Fibroblast of lung (primary cell): ENCODE measurements at places on chromosomes 3 and 15. TPM values are rescaled to one million over a fixed set of nuclear protein-coding genes. Genes with fewer than 3 reads are reported as not detected.

ELL3 gene
- 6.7 and 10.1 TPM in 2 replicates for total RNA-seq

CCR3 gene
- 0.17 and 0.26 TPM in 2 replicates for total RNA-seq

CACNA2D3 gene
- total RNA-seq: 0.77 and 1.8 TPM in 2 replicates

WDR49 gene
- total RNA-seq: under 0.01 and 0.26 TPM in 2 replicates

CHDH gene
- total RNA-seq: 0.77 and 0.83 TPM in 2 replicates

CD276 gene
- total RNA-seq: 65.7 and 88.5 TPM in 2 replicates

LSM3 gene
- 5.1 and 5.9 TPM in 2 replicates for total RNA-seq

TM2D3 gene
- 46.2 and 71.5 TPM in 2 replicates for total RNA-seq

CLSTN2 gene
- total RNA-seq: under 0.01 TPM in 2 replicates

UQCC5 gene
- total RNA-seq: 5.1 and 9.4 TPM in 2 replicates

SUSD5 gene
- total RNA-seq: 0.51 and 2.3 TPM in 2 replicates

DENND6A gene
- 13.4 and 14.1 TPM in 2 replicates for total RNA-seq

RLBP1 gene
- not detected in 2 replicates for total RNA-seq

RAD51 gene
- 0.77 and 1.3 TPM in 2 replicates for total RNA-seq

TMIE gene
- total RNA-seq: 0.51 and 2.0 TPM in 2 replicates

DNA sequence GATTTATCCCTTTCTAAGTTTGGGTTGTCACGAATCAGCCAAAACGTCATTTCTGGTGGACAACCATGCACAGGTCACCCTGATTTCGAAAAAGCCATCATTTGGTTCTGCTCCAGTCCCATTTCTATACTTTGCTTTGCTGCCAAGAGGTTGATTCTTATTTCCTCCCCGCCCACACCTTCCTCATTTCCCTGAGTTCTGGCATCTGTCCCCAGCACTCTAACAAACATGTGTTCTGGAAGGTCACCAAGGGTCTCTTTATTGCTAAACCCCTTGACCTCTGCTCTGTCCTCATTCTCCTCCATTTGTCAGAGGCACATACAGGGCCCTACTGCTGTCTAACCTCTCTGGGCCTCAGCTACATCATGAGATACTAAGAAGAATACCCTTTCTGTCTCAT, 36.4 kb upstream of the PTPRG start:
- no peak for DNase-seq

GRCh38 chr15:59689626-59690236, 611 bp upstream of the BNIP2 start:
- peak; percentile 63 for DNase-seq

GRCh38 chr3:34237946-34238345, 439.5 kb downstream of the PDCD6IP start:
- no peak for DNase-seq

- DNase-seq: peak; percentile 54
Measured at GRCh38 chr3:21734746-21735145, 16.3 kb downstream of the ZNF385D start.

DNA sequence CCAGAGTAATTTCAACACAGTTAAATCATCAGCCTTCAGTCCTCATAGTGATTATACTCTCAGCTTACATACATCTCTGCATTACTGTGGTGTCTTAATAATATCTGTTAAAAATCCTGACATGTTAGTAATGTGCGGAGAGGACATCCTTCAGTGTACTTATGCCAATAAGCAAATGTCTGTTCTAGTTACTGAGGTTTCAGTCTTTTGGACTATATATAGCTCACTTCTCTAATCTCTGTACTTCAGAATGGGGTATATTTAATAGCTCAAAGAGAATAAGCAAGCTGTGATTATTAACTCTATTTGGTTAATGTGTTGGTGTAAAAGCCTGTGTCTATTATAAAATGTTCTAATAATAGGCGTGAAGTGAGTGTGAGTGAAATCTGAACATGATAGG, 28.9 kb upstream of the OSTN start:
- DNase-seq: no peak

GRCh38 chr15:70323111-70323851, 225.6 kb upstream of the TLE3 start:
- peak; percentile 65 for DNase-seq

DNA sequence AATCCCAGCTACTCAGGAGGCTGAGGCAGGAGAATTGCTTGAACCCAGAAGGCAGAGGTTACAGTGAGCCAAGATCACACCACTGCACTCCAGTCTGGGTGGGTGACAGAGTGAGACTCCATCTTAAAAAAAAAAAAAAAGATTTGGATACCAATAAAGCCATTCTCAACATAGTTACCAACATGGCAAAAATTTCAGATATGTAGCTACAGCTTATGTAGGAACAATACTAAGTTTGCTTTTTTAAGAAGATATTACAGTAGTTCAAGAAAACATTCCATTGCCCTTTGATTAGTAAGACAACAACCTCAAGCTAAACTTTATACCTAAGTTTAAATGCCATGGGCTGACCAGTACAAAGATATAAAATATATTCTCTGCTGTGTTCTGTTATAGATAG, 34.4 kb downstream of the ZNF106 start:
- peak; percentile 35 for DNase-seq

DNA sequence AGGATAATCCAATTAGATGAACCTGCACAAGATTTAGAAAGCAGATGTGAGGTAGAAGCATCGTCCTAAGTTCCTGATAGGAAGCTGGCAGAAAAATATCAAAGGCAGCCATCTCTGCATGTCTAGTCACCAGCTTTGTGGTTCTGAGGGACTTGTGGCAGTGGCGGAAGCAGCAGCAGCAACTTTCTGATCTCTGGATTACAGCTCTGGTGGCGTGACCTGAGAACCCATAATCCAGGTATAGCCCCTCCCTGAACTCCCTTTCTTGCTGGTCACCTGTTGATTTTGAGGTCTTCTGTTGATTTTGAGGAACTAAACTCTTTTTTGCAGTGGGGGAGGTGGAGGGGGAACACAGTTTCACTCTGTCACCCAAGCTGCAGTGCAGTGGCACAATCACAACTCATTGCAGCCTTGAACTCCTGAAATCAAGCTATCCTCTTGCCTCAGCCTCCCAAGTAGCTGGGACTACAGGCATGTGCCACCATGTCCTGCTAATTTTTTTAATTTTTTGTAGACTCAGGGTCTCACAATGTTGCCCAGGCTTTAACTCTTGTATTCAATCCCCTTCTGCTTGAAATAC, 7.9 kb downstream of the FSIP1 start:
- no peak for DNase-seq

GRCh38 chr3:140433431-140433830, 244.4 kb upstream of the TRIM42 start:
- no peak for DNase-seq

DNA sequence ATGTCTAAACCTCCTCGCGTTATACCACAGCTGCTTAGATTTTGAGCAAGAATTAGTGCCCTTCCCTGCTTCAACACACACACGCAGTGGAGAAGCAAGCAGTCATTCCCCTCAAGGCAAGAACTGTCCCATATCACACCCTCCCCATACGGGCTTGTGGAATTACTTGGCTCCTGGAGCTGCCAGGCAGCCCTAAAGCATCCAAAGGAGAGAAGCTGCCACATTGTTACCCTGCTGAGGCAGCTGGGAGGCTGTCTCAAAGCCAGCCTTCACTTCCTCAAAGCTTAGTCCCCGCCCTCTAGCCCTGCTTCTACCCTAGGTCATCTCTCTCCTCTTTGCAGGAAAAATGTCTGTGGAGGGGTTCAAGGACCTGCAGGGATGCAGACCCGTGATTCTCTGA, 153.4 kb downstream of the RORA start:
- DNase-seq: no peak

- peak; percentile 78 for DNase-seq
Measured at GRCh38 chr15:38864827-38865581, 300.4 kb upstream of the RASGRP1 start.

DNA sequence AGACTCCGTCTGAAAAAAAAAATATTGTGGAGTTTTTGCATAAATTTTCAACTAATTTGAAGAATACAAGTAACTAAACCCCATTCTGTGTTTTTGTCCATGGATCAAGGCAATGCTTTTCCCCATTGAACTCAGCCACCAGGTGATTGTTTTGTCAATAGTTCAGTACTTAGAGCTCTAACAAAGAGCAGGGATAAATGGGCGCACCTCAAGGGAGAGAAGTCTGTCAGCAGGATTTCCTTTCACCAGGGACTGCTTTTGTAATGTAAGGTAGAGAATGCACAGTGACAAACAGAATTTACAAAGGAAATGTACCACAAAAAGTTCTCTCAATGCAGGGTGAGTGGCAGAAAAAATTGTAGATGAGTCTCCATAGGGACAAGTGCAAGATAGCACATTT, 10.8 kb upstream of the ATP13A5 start:
- no peak for DNase-seq

DNA sequence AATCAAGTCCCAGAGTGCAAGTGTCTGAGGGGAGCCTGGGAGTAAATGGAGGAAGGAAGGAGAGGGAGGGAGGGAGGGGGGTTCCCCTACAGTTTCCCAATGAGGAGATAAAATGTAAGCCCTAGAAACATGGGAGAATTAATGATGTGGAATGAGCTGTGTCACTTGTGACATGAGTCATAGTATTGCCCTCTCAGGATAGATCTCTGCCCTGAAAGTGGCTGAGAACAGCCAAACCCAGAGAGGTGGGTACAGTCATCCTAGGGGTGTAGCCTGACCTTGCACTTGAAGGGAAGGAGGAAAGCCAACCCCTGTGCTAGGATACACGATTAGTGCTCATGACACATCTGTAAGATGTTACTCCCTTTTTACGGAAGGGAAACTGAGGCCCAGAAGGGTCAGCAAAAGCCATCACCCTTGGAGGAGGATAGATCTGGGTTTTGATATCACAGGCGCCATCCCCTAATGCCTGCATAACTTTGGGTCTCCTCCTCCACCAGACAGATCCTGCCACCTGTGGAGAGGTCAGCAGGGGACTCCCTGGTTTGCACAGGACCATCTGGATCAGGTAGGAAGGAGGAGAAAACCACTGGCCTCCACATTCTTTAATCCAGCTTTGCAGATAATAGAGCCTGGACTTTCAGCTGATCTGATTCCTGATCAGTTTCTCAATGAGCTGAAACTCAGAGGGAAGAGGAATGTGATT, 23.1 kb upstream of the USP3 start:
- no peak for DNase-seq

- DNase-seq: no peak
Measured at GRCh38 chr3:74862476-74862875, 248.0 kb upstream of the CNTN3 start.

DNA sequence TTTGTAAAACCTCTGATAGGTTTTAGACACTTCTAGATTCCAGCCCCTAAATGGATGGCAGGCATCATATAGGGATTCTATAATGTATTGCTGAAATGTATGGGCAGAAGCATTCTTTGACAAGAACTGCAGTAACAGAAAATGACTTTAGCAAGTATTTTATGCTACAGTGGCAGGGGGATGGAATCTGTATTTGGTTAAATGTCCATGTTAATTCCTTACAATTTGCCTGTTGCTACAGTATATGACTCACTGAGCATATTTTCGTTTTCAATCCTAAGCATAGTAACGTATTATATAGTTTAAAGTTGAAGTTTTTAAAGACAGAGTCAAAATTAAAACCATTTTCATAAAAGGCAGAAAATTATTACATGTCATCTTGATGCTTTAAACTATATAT, 150.1 kb downstream of the MEX3B start:
- no peak for DNase-seq

DNA sequence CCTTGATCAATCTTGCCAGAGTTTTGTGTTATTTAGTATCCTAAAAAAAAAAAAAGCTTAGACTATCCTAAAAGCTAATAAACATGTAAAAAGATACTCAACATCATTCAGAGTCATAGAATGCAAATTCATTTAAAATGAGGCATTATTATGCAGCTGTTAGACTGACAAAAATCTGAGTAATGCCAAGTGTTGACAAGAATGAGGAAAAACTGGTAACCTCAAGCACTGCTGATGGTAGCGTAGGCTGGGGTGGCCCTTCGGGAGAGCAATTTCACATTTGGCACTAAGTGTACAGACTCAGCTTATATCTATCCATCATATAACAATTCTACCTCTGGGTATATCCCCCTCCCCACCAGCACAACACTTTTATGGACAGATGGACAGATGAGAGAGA, 280.4 kb downstream of the RAP2B start:
- DNase-seq: no peak

GRCh38 chr15:74317820-74318375, 49.5 kb downstream of the CYP11A1 start:
- peak; percentile 90 for DNase-seq

GRCh38 chr3:123660900-123661299, 76.0 kb upstream of the HACD2 start:
- DNase-seq: peak; percentile 100

GRCh38 chr3:190031887-190032752, 88.6 kb downstream of the P3H2 start:
- peak; percentile 36 for DNase-seq

DNA sequence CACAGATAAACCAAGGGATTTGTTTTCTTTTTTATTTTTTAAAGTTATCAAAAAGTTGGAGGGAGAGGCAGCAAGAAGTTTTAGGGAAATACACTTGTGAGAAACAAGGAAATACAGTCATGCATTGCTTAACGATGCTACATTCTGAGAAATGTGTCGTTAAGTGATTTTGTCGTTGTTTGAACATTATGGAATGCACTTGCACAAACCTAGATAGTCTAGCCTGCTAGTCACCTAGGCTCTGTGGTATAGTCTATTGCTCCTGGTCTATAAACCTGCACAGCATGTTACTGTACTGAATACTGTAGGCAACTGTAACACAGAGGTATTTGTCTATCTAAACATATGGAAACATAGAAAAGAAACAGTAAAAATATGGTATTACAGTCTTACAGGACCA, 2.0 kb upstream of the NFKBIZ start:
- no peak for DNase-seq

DNA sequence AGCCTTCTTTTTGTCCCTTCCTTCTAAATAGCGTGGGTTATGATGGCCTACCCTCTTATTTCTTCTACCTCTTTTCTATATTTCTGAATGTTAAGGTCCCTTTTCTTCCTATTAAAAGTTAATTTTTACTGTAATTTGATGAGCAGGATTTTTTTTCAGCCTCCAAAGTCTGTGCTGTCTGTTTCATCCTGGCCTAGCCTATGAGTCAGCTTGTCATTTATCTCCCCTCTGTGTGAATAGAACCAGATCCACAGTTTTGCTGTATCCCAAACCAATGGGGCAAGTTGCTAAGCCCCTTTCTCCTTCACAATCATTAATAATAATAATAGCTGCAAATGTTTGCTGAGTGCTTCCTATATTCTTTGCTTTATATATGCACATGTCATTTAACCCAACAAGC, 18.1 kb upstream of the C3orf38 start:
- peak; percentile 27 for DNase-seq

DNA sequence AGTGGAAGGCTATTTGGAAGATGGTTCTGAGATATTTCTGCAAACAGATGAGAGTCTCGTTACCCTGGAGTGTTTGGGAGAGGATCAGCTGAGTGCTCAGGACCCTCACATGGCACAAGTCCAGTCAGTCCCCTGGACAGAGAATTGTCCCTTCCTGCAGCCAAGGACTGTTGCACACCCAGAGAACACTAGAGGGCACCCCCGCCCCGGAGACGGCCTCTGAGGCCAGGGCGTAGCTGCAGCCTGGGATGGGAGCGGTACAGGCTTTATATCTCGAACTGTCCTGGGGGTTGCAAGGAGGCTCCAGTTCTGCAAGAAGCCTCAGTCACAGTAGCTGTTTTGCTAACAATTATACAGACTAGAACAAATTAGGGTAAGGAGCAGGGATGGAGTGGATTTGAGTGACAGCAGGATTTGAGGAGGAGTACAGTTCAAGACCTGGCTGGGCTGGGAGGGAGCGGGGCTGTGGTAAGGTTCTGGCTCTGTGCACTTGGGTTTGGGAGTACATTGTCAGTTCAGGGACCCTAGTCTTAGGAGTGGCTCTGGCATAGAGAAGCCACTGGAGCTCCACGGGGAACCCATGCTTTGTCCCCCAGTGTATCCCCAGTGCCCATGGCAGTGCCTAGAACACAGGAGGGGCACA, 67.6 kb upstream of the HACD2 start:
- peak; percentile 75 for DNase-seq

GRCh38 chr15:85044251-85044853, 62.7 kb downstream of the PDE8A start:
- peak; percentile 60 for DNase-seq

GRCh38 chr3:35707904-35708303, 68.6 kb downstream of the ARPP21 start:
- DNase-seq: no peak
